Common myeloid progenitor, CD34-positive (primary cell): ENCODE measurements at places on chromosomes 5 and 9.
A peak's percentile ranks its signal among the peaks of the same experiment; 100 is the strongest.

- no peak for DNase-seq
These were observed 21.3 kb downstream of the NREP start for GRCh38 chr5:111735583-111736270.

DNA sequence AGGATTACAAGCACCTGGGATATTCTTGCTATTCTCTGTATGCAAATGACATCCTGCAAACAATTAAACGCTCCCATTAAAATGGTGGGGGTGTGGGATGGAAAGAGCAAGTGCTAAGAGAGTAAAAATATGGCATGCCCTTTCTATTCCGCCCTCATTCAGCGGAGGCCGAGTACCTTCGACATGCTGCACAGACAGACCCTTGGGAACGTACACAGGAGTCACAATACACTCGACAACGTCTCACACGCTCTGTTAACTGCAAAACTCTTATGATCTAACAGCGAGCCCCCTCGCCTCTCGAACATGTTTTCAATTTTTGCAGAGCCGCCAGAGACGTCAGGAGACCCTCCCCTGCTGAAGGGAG is 322.2 kb downstream of the CEMIP2 start:
- no peak for DNase-seq

DNA sequence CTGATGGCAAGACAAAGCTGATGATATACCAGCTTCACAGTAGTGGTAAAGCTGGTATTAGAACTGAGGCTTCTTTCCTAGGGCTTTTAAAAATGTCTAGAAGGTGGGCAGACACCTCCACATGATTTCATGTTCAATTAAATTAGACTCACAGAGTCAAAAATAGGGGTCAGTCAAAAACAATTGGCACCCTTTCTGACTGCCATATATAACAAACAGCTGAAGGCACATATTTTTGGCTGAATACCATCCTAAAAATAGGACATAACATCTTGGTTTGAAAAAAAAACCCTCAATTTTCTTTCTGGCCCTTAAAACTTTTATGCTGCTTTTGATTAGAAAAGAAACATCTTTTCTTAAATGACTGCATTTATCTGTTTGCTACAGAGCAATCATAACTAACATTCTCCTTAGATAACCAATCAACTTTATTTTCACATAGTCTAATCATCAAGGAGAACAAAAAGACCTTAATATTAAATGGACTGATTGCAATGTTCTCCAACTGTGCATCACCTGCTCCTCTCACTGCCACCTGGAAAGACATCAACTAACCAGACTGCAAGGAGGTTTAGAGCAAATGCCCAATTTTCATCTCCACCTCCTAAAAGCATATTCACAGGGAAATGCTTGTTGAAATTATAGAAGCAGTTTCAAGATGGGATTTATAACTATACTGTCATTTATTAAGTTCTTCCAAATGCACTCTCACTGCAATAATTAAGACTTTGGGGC is 3.2 kb downstream of the SGTB start:
- DNase-seq: no peak

- DNase-seq: no peak
These were observed 47.1 kb upstream of the RAI14 start for GRCh38 chr5:34608859-34609648.

DNA sequence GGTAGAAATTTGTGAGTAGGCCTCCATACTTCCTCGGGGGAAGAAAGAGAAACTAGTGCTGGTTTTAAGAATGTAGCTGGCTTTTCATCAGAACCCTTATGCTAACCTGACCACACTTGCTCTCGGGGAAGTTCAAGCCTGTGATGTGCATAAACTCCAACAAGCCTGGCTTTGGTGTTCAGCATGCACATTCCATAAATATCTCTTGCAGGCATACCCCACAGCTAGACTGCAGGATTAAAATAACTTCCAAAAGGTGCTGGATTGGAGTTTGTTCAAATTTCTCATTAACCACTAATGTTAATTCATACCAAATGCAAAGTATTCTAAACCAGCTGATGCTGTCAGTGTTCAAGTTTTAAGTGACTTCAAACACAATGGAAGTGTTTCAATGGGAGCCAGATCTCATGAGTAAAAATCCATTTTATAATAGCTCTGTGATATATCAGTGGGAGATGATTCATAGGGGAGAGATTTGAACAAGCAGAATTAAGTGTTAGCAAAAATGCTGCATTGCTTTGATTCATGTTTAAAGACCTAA is 79.4 kb downstream of the NPR3 start:
- no peak for DNase-seq

DNA sequence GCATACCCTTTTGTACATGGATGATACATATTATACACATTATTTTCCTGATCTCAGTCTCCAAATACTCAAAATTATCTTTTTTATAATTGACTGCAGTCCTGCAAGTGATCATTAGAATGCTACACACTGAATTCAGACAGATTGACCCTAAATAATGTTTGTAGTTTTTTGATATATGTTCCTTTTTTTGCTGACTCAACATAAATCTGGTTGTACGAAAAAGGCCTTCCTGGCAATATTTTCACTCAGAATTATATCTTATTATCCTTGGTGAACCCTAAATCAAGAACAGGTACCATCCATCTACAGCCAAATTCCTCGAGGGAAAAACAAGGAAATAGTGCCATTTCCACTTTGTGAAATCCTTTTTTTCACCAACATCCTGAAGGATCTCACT is 105.6 kb upstream of the RASGRF2 start:
- no peak for DNase-seq

GRCh38 chr9:137269231-137269772 is 8.2 kb upstream of the TOR4A start:
- no peak for DNase-seq

GRCh38 chr5:150147670-150148069 is 8.0 kb downstream of the PDGFRB start:
- no peak for DNase-seq

DNA sequence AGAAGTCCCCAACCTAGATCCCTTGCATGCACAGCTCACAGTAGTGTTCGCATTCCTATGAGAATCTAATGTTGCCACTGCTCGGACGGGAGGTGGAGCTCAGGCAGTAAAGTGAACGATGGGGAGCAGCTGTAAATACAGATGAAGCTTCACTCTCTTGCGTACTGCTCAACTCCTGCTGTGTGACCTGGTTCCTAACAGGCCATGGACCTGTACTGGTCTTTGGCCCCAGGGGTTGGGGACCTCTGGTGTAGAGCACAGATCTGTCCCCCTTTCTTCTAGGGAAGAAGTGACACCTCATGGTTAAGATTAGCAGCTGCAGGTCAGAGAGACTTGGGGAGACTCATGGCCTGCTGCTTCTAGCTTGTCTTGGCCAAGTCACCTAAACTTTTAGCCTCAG is 7.1 kb downstream of the ARHGEF28 start:
- DNase-seq: peak; percentile 38
